Hematopoietic multipotent progenitor cell (in vitro differentiated cells): ENCODE measurements at places on chromosomes 6 and 20.
A peak's percentile ranks its signal among the peaks of the same experiment; 100 is the strongest.

- DNase-seq, result no peak
These were observed 164.2 kb downstream of the PHF3 start for GRCh38 chr6:63799813-63800212.

DNA sequence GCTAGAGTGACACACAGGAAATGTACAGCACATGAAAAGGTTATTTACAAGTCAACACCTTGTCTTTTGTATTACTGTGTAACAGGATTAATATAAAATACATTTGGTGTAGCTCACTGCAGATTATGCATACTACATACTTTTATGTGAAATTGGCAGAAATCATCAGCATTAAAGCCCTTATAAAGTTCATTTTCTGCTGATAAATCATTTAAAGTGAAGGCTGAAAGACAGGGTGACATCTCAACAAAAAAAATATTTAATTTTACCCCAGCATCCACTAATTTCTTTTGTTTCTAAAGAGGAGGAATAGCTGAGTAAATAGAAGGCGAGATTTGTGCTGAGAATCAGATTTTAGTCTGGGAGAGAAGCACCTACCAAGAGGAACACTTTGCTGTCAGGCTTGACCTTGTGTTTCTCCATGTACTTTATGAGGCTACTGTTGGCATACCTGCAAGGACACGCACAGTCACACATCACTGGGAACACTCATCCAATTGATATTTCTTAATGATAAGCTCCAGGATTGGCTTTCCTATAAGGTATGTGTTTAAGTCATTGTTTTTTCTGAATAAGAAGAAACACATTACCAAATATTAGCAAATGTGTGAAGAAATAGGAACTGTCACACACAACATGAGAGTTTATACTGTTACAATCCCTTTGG is 146.6 kb upstream of the SLC22A16 start:
- no peak for DNase-seq

DNA sequence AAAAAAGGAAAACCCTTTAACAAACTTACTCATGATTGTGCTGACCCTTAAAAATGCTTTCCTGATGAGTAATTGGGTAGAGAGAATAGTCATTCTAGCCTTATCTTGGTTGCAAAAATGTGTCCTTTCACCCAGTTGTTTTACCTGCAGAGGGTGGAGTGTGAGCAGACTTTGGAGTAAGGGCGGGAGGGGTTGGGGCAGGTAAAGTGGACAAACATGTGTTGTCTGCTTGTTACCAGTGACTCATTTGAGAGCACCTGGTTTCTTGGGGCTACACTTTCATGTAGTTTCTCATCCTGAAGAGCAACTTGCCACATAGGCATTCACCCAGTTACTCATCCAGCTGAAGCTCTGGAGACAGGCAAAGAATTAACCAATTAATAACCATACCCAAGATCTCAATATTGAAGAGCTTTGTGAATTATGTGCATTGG is 121.1 kb downstream of the TNFRSF21 start:
- DNase-seq, result no peak

DNA sequence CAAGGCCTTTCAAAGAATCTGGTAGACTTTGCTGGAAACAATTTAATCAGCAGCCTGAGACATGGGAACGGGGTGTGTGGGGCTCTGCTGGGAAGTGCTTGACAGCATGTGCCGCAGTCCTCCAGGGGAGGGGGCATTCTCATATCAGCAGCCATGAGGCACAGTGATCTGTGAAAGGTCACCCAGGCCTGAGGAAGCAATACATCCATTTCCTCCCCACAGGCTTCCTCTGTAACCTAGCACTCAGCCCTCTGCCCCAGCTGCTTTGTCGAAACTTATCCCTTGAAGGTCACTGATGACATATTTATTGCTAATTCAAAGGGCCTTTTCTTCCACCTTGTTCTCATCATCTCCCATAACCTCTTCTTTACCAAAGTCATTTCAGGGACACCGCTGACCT is 103.3 kb downstream of the TNFAIP3 start:
- DNase-seq, result no peak

- no peak for DNase-seq
These were observed 318.2 kb downstream of the SAMD5 start for GRCh38 chr6:147826698-147827097.

GRCh38 chr6:105844275-105844883 is 241.8 kb upstream of the PRDM1 start:
- DNase-seq, result no peak

DNA sequence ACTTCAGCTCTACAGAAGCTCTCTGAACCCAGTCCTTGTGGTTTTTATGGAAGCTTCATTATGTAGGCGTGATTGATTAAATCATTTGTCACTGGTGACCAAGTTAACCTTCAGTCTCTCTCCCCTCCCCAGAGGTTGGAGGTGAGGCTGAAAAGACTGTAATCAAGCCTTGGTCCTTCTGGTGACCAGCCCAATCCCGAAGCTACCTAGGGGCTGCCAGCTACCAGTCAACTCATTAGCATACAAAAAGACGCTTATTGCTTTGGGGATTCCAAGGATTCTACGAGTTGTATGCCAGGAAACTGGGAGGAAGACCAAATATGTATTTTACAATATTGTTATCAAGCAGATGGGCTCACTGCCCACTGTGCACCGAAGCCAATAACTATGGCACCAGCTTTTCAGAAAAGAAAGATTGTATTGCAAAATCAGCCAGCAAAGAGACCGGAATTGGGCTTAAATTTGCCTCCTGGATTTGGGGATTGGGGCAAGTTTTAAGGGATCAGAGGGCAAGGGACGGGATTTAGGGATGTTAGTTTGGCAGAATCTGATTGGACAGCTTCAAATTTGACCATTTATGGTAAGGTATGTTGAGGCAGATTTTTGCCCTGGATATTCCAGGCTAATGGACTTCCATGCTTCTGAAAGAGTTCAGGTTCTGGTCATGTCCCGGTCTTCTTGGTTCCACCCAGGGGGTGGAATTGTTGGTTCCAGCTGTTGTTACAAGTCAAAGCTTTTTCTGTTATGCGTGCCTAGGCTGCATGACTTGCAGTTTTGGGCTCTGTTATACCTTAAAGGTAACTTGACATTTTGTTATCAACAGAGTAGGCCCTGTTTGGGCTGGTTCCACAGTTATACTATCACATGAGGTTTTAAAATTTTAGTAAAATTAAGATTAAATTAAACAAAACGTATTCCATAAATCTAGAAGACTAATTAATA is 167.4 kb downstream of the COL9A1 start:
- DNase-seq, result no peak

DNA sequence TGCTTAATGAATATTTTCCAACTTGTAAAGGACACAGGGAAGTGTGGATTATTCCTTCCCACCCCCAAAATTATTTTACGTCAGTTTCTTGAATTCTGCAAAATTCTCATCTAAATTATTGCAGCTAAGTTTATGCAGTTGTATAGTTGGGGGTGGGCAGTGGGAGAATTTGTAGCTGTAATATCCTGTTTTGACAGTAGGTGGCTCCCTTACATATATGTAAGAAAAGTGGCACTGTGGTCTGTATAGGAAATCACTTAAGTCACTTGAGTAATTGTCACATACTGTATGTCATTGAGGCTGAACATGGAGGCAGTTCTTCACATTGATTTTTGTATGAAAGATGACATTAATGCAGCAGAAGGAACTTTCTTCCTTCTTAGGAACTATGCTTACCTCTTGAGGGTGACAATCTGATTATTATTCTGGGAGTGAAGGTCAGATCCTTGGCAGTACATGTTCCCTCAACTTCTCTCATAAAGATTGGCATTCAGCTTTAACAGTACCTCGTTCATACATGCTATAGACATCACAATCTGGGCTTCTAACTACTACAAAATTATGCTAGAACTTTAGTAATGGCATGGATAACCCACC is 14.6 kb upstream of the CFAP206 start:
- peak; percentile 56 for DNase-seq

DNA sequence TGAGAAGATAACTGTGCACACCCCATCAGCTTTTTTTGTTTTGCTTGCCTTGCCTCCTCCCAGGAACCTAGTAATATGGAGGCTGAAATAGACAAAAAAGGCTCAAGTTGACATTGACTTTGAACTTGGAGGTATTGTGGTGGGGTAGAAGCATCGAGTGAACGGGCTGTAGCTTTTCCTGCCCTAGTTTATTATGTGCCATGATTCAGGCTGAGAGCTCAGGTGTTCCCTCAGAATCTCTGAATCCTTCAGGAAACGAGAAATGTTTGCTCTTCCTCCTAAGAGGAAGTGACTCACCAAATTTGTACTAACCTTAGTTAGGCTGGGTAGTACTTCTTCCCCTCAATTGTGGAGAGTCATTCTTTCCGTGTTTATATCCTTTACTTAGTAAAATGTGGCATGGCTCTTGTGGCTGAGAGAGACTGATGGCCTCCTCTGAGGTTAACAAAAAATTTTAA is 98.8 kb downstream of the SASH1 start:
- no peak for DNase-seq

- no peak for DNase-seq
These were observed 10.2 kb downstream of the BNIP5 start for GRCh38 chr6:36326356-36326995.

DNA sequence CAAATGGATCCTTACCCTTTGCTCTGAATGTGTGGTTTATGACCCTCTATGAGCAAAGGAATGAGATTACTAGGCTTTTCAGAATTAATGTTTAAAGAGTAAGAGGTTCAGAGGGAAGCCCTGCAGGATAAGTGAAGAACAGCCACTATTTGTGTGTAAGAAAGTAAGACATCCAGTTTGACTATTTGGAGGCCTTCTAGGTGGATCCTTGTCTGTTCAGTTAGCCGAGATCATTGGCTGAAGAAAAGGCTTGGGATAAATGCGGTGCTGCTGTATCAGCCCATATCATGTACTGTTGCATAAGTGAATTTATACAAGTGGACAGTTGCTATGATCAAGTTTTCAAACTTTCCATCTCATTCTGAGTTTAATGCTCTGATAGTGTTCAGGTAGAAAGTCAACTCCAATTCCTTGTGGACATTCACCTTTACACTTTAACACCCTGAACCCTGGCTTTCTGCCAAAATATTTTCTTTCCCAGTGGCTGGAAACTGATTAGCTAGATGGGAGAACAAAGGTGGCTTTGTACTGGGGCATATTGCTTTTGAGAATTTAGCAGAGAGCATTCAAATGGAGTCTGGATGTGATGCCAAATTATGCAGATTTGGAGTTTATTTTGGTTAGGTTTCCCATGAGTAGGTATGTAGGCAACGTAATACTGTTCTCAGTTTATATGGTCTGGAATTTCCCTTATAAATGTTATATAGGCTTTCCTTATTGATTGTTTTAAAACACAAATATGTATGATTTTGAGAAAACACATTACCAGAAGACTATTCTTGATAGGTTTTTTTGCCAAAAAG is 15.0 kb downstream of the PARD6B start:
- no peak for DNase-seq

DNA sequence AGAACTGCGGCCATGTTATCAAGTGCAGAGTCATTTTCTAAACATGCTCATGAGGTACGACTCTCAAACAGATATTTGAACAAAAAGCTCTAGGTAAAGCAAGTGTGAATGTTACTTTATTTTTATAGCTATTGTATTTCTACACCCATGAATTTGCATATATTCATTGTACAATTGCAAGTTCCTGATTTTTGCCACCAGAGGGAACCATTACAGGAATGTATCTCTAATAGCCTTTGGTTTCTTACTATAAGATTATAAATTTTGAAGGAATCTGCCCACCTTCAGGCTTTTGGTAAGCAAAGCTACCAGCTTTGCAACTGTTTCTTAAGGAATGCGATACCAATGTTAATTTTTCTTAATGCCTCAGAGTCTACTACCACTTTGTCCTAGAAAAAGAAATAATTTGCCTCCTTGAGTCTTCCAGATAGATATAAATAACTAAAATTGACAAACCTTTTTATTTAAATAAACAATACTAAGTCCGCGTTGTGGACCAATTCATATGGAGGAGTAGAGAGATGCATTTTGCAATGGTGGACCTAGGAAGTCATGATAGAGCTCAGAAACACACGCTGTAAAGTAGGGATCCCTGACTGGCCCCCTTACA is 125.4 kb upstream of the SAMD5 start:
- DNase-seq, result no peak

DNA sequence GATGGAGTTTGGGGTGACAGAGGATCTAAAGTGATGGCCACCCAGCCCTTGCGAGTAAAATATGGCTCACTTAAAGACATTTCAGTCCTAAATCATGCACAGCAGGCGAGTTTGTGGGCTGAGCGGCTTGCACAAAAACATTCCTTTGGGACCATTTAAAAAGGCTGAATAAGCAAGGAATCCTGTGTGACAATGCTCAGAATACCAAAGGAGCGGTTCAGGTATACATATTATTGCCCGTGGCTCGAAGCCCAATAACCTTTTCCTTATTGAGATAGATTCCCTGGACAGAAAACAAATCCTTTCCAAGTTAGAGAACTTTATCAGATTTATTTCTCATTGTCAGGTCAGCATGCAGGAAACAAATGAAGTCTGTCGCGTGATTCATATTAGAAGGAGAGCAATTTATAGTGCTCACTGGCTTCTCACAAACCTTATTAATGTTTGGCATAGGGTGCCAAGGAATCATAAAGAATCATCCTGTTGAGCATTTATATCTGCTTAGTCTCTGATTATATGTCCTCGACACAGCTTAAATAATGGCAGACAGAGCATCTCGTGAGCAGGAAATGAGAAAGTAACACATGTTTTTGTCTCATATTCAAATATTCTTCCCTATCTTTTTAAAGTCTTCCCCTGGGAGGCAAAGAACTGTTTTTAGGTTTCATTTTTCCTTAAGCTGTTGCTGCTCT is 121.3 kb downstream of the TRMT11 start:
- DNase-seq, result no peak

DNA sequence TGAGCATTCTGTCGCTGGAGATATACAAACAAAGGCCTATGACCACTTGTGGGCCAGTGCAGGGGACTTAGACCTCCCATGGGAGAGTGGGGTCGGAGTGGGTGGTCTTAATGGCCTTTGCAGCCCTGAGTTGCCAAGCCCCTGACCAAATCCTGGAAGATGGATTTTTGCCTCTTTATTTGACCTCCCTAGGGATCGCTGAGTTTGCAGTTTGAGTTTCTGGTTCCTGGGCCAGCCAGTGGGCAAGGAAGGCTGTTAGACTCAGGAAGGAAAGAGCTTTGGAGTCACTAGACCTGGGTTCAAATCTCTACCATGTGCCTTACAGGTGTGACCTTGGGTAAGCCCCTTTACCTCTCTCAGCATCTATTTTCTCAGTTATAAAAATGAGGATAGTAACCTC is 94.1 kb downstream of the CD40 start:
- no peak for DNase-seq

DNA sequence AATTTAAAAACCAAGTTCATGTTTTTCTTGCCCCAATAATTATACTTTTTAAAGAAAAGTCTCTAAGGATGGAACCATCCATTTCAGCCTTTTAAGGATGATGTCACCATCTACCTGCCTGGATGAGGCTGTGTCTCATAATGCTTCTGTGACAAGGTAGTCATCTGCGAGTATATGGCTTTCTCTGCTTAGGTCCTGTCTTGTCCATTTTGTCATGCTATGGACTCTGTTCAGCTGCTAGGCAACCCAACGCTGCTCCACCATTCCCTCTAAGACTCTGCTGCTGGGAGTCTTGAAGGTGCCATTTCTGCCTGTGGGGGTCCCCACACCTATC is 459.8 kb upstream of the RUNX2 start:
- DNase-seq, result no peak

GRCh38 chr6:133895573-133896343 is 6.8 kb downstream of the TCF21 start:
- no peak for DNase-seq
